ENCODE measurements at places on chromosomes 16 and 17. TPM values are rescaled to one million over a fixed set of nuclear protein-coding genes. Genes with fewer than 3 reads are reported as not detected.

The KRTAP17-1 gene
- not detected for total RNA-seq

The FAM20A gene
- 0.27 TPM for total RNA-seq

The NAGS gene
- total RNA-seq, result under 0.01 TPM

DNA sequence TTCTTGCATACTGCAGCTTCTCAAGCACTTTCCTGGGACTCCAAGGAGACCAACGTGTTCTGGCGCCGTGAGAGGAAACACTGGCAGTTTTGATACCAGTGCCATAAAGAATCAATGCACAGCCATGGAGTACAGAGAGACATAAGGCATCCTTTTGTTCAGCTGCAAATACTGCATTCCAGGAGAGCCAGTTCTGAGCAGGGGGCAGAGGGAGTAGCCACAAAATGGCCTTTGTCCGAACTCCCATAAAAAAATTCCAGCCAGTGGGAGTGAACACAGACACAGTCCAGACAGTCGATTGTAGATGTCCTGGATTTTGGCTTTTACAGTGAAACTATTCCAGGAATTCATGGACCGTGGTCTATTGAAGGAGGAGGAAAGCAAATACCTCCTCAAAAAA, 36.2 kb upstream of the TEKT3 start:
- no peak for DNase-seq

GRCh38 chr17:32819787-32820186, 57.1 kb downstream of the MYO1D start:
- DNase-seq, result no peak

DNA sequence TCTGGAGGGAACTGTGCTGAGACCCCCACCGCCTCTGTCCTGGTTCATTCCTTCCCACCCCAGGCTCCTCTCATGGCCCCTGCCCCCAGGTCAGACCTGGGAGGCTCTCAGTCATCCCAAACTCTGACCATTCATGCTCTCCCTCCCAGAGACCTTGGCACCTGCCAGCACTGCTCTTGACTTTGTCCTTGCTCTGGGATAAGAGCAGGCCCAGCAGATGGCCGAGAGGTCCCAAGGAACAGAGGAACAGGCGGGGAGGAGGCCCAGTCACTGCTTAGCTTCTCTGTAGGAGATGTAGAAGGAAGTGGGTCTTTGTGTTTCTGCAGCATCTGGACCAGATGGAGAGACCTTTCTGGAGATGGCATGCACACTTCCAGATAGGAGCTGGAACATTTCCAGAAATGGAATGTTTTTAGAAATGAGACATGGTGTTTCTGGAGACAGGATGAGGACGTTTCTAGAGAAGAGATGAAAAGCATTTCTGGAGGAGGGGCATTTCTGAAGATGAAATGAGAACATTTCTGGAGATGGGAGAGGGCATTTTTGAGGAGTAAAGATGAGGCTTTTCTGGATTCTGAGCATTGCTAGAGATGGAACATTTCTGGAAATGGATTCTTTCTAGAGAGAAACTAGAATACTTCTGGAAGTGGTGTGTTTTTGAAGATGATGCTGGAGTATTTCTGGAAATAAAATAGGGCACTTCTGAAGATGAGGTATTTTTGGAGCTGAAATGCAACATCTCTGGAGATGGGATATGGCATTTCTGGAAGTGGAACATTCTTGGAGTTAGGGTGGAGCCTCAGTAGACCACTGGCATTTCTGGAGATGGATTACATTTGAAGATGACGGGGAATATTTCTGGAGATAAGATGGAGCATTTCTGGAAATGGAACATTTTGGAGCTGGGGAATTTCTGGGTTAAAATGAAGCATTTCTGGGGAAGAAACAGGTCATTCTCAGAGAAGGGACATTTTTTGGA, 55.2 kb downstream of the RAI1 start:
- no peak for DNase-seq

DNA sequence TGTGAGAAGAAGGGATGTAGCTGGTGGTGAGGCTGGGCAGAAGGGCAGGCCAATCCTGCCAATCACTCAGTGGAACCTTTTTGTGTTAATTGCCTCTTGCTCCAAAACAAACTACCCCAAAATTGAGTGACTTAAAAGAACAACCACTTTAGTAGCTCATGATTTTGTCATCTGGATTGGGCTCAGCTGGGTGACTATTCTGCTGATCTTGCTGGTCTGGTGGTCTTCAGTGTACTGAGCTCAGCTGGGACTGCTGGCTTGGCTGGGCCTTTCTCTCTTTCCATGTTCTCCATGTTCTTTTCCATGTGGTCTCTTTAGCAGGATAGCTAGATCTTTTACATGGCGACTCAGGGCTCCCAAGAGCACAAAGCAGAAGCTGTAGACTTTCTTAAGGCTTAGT, 37.7 kb upstream of the SDK2 start:
- no peak for DNase-seq

- no peak for DNase-seq
Observed at GRCh38 chr17:36509272-36509985, 22.9 kb downstream of the ZNHIT3 start.

- no peak for DNase-seq
Observed at GRCh38 chr17:10936931-10937330, 99.0 kb upstream of the PIRT start.

- no peak for DNase-seq
Observed at GRCh38 chr16:79909571-79909970, 309.0 kb upstream of the MAF start.

- no peak for DNase-seq
Observed at GRCh38 chr17:77345260-77345910, 204.6 kb downstream of the SEC14L1 start.

DNA sequence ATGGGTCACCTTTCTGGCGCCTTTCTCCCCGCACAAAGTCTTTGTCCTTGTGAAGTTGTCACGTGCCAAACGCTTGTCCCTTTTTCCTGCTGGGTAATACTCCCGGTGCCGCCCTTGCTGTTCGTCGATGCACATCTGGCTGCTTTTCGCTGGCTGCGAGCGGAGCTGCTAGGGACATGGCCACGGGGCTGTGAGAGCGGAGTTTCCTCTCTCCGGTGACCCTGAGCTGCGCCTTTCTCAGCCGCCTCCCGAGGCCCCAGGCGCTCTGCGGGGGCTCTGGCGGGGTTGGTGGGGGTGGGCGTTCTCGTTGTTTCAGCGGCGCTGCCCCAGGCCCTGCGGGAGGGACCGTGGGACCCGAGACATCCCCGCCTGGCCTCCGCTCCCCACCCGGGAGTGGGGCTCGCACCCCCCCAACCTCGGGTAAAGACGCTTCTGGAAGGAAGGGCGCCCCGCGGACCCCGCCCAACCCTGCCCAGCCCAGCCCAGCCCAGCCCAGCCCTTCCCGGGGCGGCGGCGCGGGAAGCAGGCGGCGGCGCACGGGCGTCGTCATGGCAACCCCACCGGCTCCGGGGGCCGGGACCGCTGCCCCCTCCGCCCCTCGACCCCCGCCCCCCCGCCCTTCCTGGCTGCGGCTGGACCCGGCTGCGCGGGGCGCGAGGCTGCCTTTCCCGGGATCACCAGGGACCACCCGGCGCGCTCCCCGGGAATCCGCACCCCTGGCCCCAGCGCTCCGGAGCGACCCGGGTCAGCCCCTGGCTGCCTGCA, 12.3 kb downstream of the CHMP6 start:
- no peak for DNase-seq

DNA sequence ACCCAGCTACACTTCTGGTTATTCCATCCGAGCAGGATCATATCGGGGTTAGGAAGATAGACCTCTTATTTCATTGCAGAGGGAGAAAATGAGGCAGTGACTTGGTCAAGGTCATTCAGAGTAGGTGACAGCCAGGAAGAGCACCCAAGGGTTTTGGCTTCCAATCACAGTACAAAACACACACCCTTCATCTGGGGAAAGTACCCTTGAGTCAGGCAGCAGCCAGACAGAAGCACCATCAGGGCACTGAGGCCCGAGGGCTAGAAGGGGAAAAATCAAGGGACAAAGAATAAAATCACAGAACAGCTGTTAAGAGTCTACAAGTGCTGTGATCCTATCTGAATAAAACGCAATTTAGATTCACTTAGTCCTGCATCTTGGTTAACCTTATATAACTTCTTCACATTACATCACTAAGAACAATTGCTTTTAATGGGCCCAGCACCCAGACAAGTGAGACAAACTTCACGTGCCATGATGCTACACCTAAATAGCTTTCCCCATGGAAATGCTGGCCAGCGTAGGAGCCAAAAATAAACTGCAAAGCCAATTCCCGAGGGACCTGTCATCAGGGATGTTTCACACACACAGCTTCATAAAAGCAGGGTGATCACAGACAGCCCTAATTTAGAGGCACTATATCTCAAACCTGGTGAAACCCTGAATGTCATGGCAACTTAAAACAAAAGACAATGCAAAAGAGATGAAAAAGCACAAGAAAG, 4.9 kb downstream of the UBE2O start:
- DNase-seq, result no peak

DNA sequence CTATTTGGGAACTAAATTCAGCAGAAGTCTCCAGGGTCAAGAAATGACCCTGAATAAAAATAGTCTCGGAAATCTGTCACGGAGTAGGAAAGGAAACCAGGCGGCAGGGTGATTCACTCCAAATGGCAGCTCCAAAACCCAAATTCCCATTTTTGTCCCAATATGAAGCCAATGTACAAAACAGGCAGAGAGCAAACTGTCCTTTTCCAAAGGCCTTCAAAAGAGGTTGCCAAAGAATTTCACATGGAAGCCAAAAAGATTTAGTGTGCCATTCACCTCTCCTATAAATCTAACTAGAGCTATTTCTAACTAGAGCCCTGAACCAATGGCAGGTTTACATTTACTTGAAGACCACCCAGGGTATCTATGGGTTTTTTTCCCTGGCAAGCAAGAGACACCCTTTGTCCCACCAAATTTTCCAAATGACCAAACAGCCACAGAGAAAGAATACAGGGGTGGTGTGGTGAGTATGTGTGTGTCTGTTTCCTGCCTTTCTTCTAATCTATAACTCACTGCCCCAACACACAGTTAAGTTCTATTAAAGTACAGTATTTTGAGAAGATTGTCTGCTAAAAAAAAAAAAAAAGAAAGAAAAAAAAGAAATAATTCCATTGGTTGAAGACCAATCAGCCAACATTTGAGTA, 6.8 kb downstream of the MYO1D start:
- no peak for DNase-seq

DNA sequence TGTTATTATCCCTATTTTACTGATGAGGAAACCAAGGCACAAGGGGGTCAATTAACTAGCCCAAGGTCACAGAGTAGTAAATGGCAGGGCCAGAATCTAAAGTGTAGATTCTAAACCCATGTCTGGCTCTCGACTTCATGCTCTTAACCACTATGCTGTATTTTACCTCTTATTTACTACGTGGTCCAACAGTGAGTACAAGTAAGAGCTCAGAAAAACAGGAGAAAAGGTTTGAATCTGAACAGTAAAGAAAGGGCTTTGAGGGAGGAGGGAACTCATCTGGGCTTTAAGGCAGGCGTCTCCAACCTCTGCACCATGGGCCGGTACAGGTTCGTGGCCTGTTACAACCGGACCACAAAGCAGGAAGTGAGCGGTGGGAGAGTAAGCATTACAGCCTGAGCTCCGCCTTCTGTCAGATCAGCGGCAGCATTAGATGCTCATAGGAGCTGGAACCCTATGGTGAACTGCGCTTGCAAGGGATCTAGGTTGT, 62.9 kb downstream of the SMURF2 start:
- peak; percentile 9 for DNase-seq

DNA sequence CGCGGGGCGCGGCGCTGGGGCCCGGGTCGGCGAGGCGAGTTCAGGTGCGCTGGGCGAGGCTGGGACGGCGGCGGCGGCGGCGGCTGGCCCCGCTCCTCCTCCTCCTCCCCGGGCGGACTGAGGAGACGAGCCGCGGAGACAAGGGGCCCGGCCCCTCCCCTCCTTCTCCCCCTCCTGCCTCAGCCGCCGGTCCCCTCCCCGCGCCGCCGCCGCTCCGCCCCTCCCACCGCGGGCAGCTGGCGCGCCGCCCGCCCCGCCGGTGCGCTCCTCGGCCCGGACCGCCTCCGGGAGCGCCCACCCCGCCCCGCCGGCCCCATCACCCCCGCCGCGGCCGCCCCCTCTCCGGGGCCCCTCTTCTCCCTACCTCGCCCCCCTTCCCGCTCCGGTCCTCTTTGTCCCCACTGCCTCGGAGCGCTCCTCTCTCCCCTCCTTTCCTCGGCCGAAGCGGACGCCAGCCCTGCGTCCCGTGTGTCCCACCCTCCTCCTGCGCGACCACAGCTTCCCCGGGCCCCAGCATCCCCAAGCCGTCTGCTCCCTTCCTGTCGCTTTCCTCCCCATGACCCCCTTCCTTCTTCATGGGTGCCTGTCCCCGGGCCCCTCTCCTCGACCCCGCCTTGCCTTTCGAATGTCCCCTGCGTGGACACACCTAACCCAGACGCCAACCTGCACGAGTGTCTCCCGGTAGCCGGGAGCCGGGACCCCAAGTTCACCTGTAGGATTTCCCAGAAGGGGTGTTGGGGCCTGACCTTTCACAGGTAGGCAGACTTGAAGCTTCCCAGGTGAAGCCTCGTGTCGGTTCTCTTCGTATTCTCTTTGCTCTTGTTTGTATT, at the start of gene TOX3:
TSS of gene TOX3 (minus strand) at position 140 of the 830 bp plus-strand sequence. CDS start 420 bp downstream, outside the sequence.
- no peak for DNase-seq

DNA sequence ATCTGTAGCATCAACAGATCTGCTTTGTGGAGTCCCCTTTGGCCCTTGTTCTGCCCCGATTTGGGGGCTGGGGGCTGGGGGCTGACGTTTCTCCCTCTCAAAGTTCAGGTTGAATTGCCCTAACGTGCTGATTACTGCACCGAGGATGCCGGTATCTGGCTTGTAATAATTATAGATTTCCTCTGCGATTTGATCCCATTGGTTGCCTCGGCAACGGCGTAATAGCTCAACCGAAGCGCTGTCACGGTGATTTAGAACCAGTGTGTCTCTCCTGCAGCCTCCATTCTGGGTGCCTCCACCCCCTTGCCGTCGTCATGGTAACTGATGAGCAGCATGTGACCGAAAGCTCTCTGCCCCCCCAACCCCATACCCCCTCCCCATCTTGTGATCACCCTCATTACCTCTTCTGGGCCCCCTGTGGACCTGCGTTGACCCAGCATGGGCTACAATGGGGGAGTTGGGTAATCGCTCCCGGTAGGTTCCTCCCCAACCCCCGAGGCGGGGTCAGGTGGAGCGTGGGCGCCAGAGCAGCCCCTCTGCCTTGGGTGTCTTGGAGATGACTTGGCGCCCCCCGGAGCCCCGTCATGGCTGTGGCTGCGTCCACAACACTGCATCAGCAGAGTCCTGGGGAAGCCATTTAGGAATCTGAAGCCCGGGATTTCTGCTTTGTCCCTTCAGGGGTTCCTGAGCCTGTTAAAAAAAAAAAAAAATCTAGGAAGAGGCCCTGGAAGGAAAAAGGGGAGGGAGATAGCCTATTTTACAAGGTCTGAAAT, 38.4 kb downstream of the ABAT start:
- no peak for DNase-seq

DNA sequence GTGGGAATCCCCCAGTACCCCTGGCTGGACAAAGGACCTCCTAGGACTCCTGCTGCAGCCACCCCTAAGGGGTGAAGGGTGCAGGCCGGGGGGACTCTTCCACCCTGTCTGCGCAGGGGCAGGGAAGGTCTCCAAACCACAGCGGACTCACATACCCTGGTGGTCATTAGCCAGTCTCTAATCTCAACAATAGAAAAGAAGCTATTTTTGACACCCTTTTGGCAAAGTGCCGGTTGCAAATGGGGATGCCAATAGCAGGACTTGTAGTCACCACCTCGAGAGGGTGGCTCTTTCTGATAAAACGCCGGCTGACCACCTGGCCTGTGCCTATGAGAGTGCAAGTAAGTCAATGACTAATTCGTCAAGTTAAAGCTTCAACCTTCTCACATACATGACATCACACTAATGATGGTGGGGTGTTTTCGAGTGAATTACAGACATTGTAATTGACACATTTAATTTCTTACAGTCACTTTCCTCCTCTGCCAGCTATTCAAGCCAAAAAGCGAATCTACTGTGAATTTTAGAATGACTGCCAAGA, 23.1 kb upstream of the DNAH17 start:
- DNase-seq, result no peak
